ENCODE measurements at places on chromosomes 5 and 9. TPM values are rescaled to one million over a fixed set of nuclear protein-coding genes. Genes with fewer than 3 reads are reported as not detected.

GRCh38 chr5:179696603-179697002 lies 2.2 kb upstream of the CANX start:
- peaks cover 30% of the 10 kb centered on the region for H3K4me1 ChIP-seq
- no peak for DNase-seq
- no peaks in the 10 kb centered on the region for H3K36me3 ChIP-seq
- H3K27me3 ChIP-seq, result no peaks in the 10 kb centered on the region
- no peak overlapping the region for H3K27ac ChIP-seq

GRCh38 chr5:58970766-58971165 lies 387.9 kb downstream of the RAB3C start:
- no peak for DNase-seq
- no peak overlapping the region for H3K4me3 ChIP-seq
- H3K4me1 ChIP-seq, result no peaks in the 10 kb centered on the region
- H3K27me3 ChIP-seq, result no peaks in the 10 kb centered on the region

DNA sequence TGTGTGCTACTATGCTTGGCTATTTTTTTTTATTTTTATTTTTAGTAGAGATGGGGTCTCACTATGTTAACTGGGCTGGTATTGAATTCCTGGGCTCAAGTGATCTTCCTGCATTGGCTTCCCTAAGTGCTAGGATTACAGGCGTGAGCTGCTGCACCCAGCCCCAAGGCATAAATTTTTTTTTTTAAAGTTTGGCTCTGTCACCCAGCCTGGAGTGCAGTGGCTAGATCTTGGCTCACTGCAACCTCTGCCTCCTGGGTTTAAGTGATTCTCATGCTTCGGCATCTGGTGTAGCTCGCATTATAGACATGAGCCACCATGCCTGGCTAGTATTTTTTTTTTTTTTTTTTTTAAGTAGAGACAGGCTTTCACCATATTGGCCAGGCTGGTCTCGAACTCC lies 70.3 kb downstream of the RAB24 start:
- no peaks in the 10 kb centered on the region for H3K27me3 ChIP-seq
- peaks cover 8% of the 10 kb centered on the region for H3K36me3 ChIP-seq
- no peak overlapping the region for H3K4me3 ChIP-seq
- H3K4me1 ChIP-seq, result no peaks in the 10 kb centered on the region

DNA sequence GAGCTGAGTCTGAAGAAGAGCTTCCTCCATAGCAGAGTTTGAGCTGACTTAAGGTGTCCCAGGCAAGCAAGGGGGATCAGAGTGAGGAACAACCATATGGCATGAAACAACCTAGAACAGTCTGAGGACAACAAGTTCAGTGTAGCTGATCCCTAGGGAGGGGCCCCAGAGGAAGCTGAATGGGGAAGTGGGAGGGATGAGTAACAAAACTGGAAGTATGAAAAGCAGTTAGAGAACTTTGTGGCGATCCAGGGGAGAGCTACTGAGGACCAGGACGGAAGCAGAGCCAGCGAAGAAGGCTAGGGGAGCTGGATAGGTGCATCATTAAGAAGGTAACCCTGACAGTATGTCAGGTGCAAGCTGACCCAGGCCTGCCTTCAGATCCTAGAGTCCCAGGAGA lies 580.8 kb downstream of the BNC2 start:
- no peaks in the 10 kb centered on the region for H3K27me3 ChIP-seq
- DNase-seq, result no peak
- H3K36me3 ChIP-seq, result no peaks in the 10 kb centered on the region
- no peak overlapping the region for H3K27ac ChIP-seq
- H3K4me1 ChIP-seq, result no peaks in the 10 kb centered on the region

The WDR38 gene
- not detected for total RNA-seq

- no peaks in the 10 kb centered on the region for H3K36me3 ChIP-seq
- DNase-seq, result peak; percentile 5
- H3K4me3 ChIP-seq, result no peak overlapping the region
- H3K4me1 ChIP-seq, result peaks cover 15% of the 10 kb centered on the region
These were observed 191.2 kb downstream of the PIK3R1 start for GRCh38 chr5:68406767-68407241.

- DNase-seq, result no peak
- no peak overlapping the region for H3K27ac ChIP-seq
- H3K4me3 ChIP-seq, result no peak overlapping the region
These were observed 51.7 kb upstream of the FCN1 start for GRCh38 chr9:134969156-134970045.

DNA sequence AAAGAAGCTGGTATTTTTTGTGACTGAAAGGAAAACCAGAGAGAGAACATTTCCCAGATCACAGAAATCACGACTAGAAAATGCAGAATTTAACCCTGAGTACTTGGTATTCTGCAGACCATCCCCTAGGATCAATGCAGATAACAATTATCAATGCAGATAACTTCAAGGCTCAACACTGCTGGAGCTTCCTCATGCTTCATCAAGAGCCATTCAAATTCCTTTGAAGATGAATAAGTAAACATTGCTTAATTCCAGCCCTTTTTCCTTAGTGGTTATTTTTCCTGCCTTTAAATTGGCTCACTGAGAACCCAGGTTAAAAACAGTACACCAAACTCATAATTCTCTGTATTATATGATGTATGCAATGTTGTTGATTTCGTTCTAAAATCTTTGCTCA lies 370.1 kb upstream of the TLE4 start:
- H3K27ac ChIP-seq, result no peak overlapping the region
- no peak for DNase-seq
- no peaks in the 10 kb centered on the region for H3K4me1 ChIP-seq
- no peaks in the 10 kb centered on the region for H3K27me3 ChIP-seq
- no peak overlapping the region for H3K4me3 ChIP-seq

DNA sequence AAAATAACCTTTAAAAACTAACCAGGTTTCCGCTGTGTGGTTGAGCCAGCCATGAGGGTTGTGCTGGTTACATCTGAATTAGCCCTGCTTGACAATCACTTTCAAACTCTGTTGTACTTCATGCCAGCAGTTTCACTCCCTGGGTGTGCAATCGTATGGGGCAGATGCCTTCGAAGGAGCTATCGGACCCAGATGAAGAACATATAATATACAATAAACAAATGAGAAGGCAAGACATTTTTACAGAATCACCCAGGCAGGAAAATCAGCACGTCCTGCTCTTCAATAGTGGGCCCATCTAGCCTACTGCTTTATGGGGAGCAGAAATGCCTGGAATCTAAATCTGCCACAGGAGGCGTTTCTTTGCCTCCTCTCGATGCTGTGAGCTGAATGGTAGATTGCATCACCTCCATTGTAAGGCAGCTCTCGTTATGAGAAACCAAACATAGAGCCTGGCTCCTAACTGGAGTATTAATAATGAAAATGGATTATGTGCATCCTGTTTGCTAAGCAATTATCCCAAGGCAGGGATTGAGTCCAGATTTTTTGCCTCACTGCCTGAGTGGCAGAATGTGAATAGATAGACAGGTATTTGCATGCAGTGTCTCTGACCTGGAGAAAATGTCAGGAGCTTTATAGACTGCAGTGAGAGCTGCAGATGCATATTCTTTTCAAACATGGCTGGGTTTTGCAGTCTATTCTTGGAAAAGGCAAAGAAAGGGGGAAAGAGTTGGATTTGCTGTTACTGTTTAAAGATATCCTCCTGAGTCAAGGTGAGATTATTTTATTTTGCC lies 143.3 kb upstream of the SMARCA2 start:
- H3K36me3 ChIP-seq, result no peaks in the 10 kb centered on the region
- no peak overlapping the region for H3K4me3 ChIP-seq
- no peaks in the 10 kb centered on the region for H3K4me1 ChIP-seq
- no peak overlapping the region for H3K27ac ChIP-seq

The SPATA31D4 gene
- total RNA-seq, result not detected

- H3K27ac ChIP-seq, result no peak within 1 kb of the TSS
- H3K4me3 ChIP-seq, result peak within 1 kb of the TSS; percentile 32
- H3K36me3 ChIP-seq, result no peaks in the 10 kb centered on the region
- no peaks in the 10 kb centered on the region for H3K27me3 ChIP-seq
- no peak for DNase-seq
- peaks cover 12% of the 10 kb centered on the region for H3K4me1 ChIP-seq
These were observed at the start of gene GPSM1 for GRCh38 chr9:136327304-136327974. Gene GPSM1, plus strand, starts transcription at chr9:136327539. Its CDS starts 157 bp downstream, at chr9:136327696.

GRCh38 chr5:134188092-134188491 lies 11.3 kb upstream of the SKP1 start:
- H3K4me1 ChIP-seq, result no peaks in the 10 kb centered on the region
- H3K36me3 ChIP-seq, result no peaks in the 10 kb centered on the region
- no peak overlapping the region for H3K4me3 ChIP-seq
- no peak overlapping the region for H3K27ac ChIP-seq
- DNase-seq, result no peak

DNA sequence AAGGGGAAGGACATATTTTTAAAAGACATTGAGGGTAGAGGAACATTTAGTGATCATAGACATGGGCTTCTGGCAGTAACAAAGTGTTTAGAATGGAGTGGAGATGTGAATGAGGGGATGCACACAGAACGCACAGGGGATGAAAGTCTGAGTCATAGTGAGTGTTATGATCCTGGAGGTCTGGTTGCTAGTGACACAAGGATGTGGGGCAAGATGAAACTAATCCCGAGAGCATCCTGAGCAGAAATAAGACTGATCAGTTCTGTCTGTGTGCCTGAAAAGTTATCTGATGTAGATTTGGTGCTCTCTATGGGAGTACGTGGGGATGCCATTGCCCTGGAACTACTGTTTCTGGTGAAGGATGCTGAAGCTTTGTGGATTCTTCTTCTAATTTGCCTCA lies 141.1 kb downstream of the CHSY3 start:
- H3K4me3 ChIP-seq, result no peak overlapping the region
- DNase-seq, result no peak
- H3K36me3 ChIP-seq, result no peaks in the 10 kb centered on the region

DNA sequence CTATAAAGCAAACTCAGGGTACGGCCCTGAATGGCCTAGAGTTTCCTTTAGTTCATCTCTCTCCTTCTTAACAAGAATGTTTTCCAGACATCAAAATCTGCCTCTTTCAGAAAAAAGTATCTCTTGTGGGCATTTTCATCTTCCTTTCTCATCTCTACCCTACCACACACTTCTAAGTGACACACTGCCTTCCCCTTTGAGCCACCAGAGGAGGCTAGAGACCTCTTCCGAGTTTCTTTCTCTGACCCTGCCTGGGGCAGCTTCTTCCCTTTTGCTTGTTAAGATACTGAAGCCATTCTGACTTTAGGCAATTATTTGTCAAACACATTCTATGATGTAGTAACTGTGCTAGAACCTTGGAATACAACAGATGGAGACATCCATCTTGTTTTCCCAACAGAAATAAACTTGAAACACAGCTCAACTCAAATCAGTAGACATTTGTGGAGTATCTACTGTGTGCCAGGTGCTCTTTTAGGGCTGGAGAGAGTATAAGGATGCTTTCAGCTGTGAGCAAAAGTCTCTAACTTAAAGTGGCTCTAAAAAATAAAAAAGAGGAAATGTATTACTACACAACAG lies 8.6 kb upstream of the SV2C start:
- no peak overlapping the region for H3K4me3 ChIP-seq
- peaks cover 4% of the 10 kb centered on the region for H3K27me3 ChIP-seq
- no peak for DNase-seq
- no peak overlapping the region for H3K27ac ChIP-seq
- no peaks in the 10 kb centered on the region for H3K4me1 ChIP-seq

- H3K36me3 ChIP-seq, result no peaks in the 10 kb centered on the region
- H3K4me3 ChIP-seq, result no peak overlapping the region
- no peak overlapping the region for H3K27ac ChIP-seq
- no peak for DNase-seq
These were observed 52.6 kb upstream of the ADAMTSL1 start for GRCh38 chr9:18421391-18421790.

DNA sequence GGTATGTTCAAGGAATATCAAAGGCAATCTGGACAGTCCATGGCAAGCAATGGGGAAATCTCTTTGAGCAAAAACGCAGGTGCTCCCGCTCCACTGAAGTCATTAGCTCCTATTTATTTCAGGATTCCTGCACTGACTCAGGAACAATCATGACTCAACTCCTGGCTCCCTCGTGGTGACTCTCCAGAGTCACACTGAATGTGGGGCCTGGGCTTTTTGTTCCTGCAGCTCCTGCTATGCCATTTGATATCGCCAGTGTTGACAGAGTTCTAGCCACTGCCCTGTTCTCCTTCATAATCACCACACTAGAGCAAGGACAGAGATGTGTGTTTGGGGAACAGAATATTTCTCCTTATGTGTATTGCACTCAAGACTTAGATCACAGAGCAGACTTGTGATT lies 187.2 kb upstream of the ZNF462 start:
- no peaks in the 10 kb centered on the region for H3K36me3 ChIP-seq
- no peak overlapping the region for H3K27ac ChIP-seq
- no peak for DNase-seq
- H3K27me3 ChIP-seq, result no peaks in the 10 kb centered on the region

The LECT2 gene
- total RNA-seq, result not detected

- H3K36me3 ChIP-seq, result no peaks in the 10 kb centered on the region
- no peak for DNase-seq
- no peaks in the 10 kb centered on the region for H3K27me3 ChIP-seq
- H3K4me1 ChIP-seq, result no peaks in the 10 kb centered on the region
These were observed 198.1 kb upstream of the TRPC7 start for GRCh38 chr5:136563489-136563888.

The SNCAIP gene
- not detected for total RNA-seq

GRCh38 chr9:76516350-76516749 lies 57.4 kb downstream of the GCNT1 start:
- H3K4me1 ChIP-seq, result no peaks in the 10 kb centered on the region
- H3K27ac ChIP-seq, result no peak overlapping the region
- no peaks in the 10 kb centered on the region for H3K27me3 ChIP-seq

DNA sequence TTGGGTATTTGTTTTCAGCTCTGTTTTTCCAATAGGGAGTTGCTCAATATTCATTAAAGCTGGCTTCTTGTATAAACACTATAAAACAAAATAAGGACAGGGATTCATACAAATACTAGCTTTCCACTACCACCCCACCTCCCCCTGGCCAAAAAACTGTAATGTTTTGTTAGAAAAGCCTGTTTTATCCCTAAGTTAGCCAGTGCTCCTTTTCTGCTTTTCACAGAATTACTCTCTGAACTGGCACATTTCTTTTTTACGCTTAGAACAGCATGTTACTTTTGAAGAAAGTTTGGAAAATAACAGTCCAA lies 147.4 kb upstream of the DMRT1 start:
- H3K27me3 ChIP-seq, result no peaks in the 10 kb centered on the region
- H3K36me3 ChIP-seq, result no peaks in the 10 kb centered on the region
- H3K27ac ChIP-seq, result no peak overlapping the region
- H3K4me1 ChIP-seq, result no peaks in the 10 kb centered on the region
- H3K4me3 ChIP-seq, result no peak overlapping the region

- peaks cover 29% of the 10 kb centered on the region for H3K36me3 ChIP-seq
- H3K4me1 ChIP-seq, result no peaks in the 10 kb centered on the region
- no peak overlapping the region for H3K4me3 ChIP-seq
- no peak for DNase-seq
These were observed 20.4 kb downstream of the DCAF12 start for GRCh38 chr9:34106110-34106509.

GRCh38 chr9:114549697-114550330 lies 37.8 kb upstream of the ATP6V1G1 start:
- H3K4me1 ChIP-seq, result no peaks in the 10 kb centered on the region
- peaks cover 3% of the 10 kb centered on the region for H3K27me3 ChIP-seq
- H3K27ac ChIP-seq, result no peak overlapping the region

GRCh38 chr5:1725641-1726468 lies 73.8 kb downstream of the MRPL36 start:
- no peaks in the 10 kb centered on the region for H3K27me3 ChIP-seq
- no peak for DNase-seq
- no peaks in the 10 kb centered on the region for H3K36me3 ChIP-seq
- no peaks in the 10 kb centered on the region for H3K4me1 ChIP-seq
- H3K4me3 ChIP-seq, result no peak overlapping the region
- H3K27ac ChIP-seq, result no peak overlapping the region

The DMAC1 gene
- total RNA-seq, result 52.4 TPM

The NR2F1-AS1 gene
- not detected for total RNA-seq

The CARD6 gene
- total RNA-seq, result 1.8 TPM

All from CD8-positive, alpha-beta memory T cell (primary cell).